HepG2 (cell line): ENCODE measurements at places on chromosomes 6 and 20. TPM values are rescaled to one million over a fixed set of nuclear protein-coding genes. Genes with fewer than 3 reads are reported as not detected.

DNA sequence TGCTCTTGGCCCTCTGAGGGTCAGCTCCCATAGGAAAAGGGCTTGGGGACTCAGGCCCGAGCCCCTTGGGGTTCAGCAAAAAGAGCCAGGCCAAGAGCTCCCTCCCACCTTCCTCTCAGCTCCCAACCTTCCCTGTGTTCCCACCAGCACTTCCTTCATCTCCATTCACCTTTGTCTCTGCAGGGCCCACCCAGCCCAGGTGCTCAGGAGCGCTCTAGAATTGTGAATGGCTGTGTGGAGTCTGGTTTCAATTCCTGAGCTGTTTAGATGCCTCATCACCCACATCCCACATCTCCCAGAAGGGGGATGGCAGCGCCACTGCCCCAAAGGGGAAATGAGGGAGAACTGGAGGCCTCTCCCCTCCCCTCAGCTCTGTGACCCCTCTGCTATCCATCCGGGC, 7.7 kb downstream of the GRM4 start:
- no peak for DNase-seq

GRCh38 chr6:13710552-13711323, 897 bp downstream of the RANBP9 start:
- DNase-seq, result peak; percentile 67

- DNase-seq, result no peak
These were observed 65.8 kb downstream of the SYTL3 start for GRCh38 chr6:158715330-158716311.

DNA sequence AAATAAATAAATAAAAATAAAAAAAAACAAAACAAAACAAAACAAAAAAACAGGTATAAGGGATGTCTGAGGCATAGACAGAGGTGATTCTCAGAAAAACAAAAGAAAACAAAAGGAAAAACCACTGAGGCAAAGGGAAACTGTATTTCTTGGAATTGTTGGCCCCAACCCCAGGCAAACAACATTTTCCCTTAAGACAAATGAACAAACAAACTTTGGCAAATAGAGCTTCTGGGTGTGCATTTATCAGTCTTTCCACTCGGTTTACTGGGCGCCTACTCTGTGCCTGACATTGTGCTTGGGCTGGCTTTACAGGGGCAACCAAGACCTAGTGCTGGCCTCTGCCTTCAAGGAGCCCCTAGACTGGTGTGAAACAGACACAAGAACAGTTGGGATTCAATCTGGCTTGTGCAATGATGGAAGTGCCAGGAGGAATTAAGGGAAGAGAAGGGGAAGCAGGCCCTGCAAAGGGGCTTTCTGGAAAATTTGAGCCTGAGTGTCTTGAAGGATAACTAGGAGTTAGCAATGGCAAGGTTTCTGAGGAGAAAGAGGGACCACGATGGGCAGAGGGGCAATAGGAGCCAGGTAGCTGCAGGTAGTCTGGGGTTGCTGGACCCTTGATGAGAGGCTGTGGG, 33.8 kb upstream of the IER3 start:
- DNase-seq, result no peak

The GRM1 gene
- polyA plus RNA-seq, result not detected in 2 replicates

The BHLHE23 gene
- not detected in 2 replicates for polyA plus RNA-seq
